ENCODE measurements at places on chromosomes 3 and 15.

DNA sequence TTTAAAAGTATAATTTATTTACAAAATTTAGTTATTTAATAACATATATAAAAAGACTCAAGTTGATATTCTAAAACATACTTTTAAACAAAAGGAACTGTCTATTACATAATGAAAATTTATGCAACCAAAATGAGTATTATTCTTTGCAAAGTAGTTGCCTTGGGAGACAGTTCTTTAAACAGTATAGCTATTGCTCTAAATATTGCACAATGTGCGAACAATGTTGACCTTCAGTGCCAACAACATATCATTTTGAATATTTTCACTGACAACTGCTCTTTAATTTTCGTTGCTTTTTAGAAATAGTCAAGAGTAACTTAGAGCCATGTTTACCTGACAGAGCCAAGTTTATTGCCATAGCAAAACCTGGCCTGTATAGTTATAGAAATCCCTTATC is 124.9 kb downstream of the ZBTB20 start:
- no peak for DNase-seq

DNA sequence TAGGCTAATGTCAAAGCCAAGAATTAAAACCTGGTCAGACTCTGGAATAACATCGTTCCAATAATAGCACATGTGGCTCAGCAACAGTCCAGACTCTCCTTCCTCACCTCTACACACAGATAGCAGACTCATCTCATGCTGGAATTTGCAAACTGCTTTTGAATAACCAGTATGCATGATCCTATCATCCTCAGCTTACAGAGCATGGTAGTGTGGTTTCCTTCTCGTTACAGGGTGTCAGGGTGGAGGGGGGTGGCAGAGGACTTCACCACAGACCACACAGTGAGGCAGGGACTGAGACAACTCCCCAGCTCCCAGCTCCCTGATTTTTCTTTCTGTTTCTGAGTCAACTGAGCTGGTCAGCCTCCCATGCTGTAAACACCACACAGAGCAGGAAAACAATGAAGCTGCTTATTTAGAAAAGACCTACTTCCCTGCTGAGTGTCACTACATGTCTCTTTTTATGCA is 101.6 kb downstream of the RPL22L1 start:
- no peak for DNase-seq

DNA sequence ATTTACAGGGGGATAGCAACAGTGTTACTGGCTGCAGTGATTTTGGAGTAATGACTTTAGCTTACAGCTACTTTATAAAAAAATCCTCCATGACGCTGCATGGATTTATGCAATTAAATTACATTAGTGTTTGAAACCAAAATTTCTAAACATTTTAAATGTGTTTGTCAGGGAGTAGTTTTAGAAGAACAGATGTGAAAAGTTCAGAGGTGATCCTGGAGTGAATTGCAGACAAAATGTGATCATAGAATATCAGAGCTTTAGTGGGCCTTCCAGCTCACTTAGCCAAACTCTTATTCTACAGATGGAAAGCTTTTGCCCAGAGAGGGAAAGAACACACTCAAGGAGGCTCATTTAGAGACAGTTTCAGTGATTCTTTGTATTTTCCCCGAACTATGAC is 376.3 kb downstream of the LPP start:
- no peak for DNase-seq

- no peak for DNase-seq
These were observed 14.7 kb downstream of the USP50 start for GRCh38 chr15:50531766-50532165.

GRCh38 chr3:37666618-37667017 is 195.1 kb upstream of the CTDSPL start:
- DNase-seq, result no peak

DNA sequence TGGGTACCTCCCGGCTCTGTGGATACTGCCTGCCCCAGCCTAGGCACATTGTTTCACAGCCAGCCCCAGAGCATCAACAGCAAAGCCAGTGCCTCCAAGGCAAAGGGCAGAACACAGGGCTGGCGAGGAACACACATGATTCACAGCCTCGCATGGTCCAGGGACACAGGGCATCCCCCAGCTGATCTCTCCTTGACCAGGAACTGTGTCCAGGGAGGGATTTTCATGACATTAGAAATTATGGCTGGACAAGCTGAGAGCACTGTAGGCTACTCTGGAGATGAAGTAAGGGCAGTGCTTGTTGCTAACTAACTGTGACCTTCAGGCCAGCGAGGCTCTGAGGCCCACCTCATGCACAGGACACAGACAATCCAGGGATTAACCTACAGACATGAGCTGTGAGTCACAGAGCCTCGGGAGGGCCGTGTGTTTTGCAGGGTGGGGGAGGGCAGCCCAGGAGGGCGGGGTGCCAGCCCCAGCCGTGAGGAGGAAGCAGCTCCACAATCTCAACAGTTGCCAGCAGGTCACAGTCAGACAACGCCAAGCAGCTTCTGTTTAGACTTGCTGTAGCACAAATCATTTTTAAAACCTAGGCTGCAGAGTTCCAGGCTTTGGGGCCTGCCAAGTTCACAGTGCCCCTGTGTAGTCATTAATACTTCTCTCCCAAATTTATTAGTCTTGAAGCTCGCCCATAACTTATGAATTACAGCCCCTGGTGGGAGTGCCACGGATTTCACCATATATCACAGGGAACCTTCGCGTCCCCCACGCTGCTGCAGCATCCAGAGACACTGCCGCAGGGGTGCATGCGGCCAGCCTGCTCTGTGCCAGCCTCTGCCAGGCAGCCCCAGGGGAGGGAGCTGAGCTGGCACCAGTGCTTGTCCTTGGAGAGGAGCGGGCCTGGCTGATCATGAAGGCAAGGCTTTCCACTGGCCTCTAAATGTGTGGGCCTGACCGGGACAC is 114.7 kb downstream of the ETFA start:
- DNase-seq, result no peak

DNA sequence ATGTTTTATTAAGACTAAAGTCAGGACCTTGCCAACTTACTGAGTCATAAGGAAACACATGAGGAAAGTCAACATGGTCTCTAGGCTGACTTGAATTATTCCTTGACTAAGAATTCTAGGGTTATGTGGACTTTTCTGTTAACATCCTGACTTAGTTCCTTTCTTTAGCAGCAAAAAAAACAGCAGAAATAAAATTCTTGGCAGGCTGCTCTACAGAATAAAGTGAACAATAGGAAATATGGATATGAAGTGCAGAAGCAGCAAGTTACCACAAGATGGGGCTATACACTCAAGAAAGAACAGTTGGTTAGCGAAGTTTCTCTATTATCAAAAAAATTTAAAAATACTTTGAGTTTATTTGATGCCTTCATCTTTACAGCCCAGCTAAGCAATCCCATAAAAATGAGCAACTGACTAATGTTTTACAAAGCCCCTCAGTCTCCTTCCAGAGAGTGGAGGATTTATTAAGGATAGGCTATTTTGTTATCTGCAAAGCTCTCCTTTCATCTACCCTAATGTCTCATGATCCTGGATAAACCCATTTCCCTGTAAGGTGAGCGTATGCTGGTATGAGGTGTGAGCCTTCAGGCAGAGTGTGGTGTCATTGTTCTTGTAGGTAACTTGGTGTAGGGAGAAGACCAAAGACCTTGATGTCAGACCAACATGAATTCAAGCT is 23.1 kb upstream of the MCCC1 start:
- DNase-seq, result no peak

- DNase-seq, result no peak
These were observed 70.1 kb upstream of the MEF2A start for GRCh38 chr15:99495430-99496301.

Measured in activated T-cell treated with anti-CD3 and anti-CD28 coated beads for 48 hours (primary cell).